ENCODE measurements at places on chromosomes 3 and 15.

DNA sequence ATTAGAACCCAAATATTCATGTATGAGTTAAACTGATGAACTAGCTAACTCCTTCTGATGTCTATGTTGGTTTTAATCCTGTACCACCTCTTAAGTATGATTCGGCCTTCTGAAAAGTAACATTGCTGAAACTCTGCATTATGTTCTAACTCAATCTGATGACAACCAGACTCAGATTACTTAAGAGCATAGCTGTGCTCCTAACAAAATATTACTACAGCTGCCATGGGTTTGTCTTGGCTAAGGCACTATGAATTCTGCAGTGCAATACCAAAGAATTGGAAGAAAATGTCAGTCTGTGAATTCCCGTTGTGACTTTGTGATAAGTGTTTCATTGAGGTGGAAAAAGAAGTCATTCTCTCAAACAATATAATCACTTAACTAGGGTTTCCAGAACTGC, 224.4 kb downstream of the ZMAT3 start:
- DNase-seq, result no peak

- no peak for DNase-seq
Observed at GRCh38 chr3:64976456-64976855, 288.7 kb upstream of the ADAMTS9 start.

- DNase-seq, result no peak
Observed at GRCh38 chr15:44711743-44712345, 527 bp downstream of the B2M start.

GRCh38 chr3:124207873-124208485, 216.1 kb upstream of the ROPN1 start:
- DNase-seq, result no peak

DNA sequence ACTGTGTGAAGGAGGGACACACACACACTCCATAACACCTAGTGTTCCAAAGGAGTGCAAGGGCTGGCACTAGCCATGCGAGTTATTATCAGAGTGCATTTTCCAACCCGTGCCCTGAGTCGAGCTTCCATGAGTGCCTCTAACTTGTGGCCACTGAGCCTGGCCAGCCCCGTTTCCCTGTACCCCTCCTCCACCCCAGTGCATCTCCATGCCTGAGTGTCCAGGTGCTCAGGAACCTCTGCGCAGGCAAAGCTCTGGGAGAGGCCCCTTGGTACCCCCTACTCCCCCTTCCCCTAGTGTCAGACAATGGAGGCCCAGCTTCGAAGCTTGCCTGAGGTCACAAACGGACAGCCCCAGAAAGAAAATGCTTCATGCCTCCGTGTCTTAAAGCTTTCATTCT, 45.2 kb upstream of the HES1 start:
- DNase-seq, result no peak

DNA sequence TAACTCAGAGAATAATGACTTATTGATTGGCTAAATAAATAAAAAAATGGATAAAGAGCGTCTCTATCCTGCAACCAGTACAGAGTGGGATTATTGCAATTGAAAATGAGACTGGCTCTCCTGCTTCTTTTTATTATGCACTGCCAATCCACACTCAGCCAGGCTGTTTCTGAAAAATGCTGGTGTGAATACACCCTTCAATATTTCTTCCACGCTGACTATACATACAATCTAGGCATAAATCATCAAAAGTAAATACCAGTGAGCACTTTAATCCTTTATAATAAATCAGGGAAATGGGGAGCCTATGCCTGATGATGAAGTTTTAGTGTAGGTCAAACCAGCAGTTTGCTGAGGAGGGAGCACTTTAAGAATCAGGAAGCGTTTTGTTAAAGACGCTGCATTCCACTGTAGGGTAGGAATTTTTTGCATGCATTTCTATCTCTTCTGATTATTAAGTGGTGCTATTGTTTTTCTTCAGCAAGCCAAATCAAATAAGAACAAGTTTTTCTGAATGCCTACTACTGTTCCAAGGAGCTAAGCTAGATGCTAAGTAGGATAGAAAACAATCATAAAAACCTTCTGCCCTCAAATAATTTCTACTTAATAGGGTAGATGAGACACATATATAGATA, 781.5 kb downstream of the TBL1XR1 start:
- no peak for DNase-seq

DNA sequence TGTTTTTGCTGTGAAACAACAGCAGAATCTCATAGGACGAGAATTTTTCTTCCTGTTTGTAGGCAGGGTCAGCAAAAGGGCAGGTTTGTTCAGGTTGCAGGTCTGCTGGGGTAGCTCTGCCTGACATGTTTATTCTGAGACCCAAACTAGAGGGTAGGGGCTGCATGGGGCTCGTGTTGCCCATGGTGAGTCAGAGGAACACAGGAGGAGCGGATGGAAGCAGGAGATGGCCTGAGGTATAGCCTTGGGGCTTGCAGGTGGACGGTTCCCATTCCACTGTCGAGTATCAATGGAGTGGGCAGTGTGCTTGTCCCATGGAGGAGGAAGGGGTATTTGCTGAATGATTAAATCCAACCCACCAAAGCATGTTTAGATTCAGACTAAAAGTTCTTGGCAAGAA, 138.9 kb downstream of the APBA2 start:
- no peak for DNase-seq

- DNase-seq, result no peak
Observed at GRCh38 chr15:61309617-61310016, 80.5 kb upstream of the RORA start.

- DNase-seq, result no peak
Observed at GRCh38 chr3:37890522-37890921, 28.8 kb downstream of the CTDSPL start.

DNA sequence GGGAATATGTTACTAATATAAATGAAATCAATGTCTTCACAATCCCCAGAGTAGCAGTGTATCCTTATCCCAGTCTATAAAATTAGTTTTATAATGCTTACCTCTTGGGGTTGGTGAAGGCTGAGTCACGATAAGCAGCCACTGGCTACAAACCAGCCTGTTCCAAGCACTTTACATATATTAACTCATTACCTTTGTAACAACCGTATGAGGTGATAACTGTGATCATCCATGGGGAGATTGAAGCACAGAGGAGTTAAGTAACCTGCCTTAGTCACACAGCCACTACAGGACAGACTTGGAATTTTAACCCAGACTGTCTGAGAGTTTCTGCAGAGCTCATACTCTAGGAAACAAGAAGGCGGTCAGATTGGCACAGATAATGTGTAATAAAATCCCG, 43.3 kb upstream of the MITF start:
- DNase-seq, result no peak

GRCh38 chr15:68957696-68958095, 27.4 kb downstream of the SPESP1 start:
- DNase-seq, result no peak

DNA sequence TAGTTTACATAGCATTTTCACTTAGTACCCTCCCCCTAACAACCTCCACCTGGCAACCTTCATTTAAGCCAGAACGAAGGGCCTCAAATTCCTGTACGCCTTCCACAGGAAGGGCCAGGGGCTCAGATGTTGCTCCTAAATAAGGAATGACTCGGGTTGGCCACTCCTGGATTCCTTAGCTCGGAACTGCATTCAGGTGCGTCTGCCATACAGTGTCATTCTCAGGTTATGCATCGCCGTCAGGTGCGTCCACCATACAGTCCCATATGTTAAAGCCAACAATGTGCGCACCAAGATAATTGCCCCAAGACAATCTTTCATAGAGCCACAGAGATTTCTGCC, 53.5 kb upstream of the USP3 start:
- no peak for DNase-seq

DNA sequence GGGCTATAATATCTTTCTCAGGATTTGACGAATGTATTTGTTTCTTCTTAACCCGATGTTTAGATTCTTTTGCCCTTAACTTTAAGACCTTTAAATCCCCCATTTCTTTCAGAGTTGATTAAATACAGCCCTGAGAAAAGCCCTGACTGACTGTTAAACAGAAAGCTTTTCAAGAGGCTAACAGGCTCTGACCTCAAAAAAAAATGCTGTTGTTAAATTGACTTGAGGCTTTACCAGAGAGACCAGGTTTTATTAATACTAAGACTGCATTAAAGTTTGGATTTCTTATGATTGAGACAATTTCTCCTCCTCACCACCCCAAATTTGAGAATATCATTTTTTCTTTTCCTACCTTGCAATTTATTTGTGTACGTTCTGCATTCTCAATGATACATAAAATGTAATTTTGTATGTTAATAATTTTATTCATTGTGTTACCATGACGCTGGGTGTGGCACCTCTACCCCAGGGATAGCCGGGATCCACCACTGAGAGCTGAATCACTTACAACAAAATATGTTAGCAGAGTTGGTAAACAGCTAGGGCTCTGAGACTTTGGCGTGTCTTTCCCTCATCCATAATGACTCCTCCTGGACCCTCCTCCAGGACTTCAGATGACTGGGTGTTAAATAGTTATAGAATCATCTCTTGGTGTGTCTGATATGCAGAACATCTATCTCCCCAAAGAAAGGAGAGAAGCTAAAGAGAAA, 753.5 kb downstream of the NAALADL2 start:
- DNase-seq, result no peak

DNA sequence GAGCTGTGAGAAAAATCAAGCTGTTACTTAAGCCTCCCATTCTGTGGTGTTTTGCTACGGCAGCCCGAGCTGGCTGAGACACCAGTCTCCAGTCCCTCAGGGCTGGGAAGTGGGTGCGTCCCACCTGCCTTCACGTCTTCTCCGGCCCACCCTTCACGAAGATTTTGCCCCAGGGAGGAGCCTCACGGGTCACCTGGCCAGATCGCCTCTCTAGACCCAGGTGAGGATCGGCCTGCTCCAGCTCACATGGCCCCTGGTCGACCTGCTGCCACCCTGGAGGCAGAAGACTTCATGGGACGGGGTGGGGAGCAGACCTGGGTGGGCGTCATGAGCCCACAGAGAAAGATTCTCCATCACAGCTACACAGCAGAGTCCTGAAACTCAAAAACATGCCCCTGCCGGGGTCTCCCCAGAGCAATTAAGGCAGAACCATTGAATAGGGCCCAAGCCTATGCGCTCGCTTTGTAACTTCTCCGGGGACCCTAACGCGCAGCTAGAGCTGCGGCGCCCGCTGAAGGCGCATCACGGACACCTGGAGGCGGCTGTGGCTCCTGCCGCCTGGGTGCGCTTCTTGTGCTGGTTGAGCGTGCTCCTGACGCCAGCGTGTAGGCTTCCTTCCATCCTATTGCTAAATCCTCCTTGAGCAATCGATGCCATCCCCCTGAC, 92.6 kb upstream of the ALDH1A3 start:
- DNase-seq, result peak; percentile 44

- DNase-seq, result no peak
Observed at GRCh38 chr3:174951034-174951433, 91.9 kb downstream of the NAALADL2 start.

DNA sequence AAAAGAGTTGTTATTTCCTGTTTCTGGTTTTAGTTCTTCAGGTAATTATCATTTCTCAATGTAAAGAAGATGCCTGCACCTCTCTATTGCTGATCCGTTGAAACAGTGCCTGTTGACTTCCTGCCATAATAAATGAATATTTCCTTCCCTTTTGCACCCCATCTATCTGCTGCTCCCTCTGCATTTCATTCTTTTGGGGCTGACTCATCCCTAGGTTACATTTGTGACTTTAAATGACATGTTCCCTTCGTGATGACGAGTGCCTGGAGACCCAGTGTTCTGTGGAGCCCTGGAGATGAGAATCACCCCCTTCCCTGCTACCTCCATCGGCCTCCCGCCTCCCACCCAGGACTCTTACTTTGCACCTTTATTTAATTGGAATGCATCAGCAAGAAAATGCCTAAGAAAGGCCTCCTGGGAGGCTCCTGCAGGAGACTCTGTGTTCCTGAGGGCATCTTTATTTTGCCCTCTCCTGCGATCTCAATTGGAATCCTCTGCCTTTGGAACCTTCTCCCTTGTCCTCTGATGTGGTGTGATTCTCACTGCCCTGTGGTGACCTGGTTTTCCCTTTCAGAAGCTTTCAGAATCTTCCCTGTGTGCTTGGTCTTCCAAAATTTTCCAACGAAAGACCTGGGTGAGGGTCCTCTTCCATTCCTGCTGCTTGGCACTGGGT, 13.7 kb downstream of the LRRK1 start:
- no peak for DNase-seq

DNA sequence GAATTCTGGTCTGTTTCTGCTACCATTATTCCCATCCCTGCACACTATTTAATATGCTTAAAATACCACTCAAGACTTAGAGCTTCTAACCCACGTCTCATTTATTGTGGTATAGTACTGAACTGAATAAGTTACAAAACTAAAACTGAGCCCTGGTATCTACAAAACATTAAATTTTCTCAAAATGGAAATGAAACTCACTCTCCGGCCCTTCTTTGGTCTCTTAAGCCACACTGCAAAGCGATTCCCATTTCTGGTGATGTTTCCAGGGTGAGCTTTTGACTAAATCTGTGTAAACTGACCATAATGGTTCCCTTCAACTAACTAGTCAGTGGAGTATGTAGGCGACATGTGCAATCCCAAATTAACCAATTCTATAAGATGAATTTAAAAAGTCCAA, 18.6 kb downstream of the KPNA4 start:
- DNase-seq, result no peak

DNA sequence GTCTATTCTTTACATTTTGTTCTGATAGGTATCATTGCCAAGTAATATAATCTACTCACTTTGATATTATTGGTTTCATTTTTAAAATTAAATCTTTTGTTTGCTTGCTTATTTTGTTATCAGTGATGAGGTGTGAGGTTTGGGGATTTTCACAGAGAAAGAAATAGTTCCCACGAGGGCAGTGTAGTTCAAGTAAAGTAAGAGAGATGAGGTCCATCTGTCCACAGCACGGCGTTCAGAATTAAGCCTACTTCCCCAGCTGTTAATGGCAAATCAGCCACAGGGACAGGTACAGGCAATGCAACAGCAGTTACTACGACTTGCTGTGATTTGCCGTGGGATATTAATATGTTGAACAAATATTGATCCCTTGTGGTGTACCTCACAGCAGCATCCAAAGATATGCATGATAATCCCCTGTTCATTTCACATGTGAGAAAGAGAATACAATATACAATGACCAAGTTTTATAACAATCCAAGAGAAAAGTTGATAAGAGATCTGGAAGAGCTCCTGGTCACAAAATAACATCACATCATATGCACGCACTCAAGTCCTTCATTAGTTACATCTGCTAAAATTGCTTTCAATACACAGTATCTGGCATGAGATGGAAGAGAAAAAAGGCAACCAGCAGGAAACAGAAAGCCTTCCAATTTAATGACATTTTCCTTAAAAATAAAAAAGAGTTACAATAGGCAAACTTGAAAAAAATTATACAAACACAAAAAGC, 131.6 kb downstream of the TUSC7 start:
- DNase-seq, result no peak

DNA sequence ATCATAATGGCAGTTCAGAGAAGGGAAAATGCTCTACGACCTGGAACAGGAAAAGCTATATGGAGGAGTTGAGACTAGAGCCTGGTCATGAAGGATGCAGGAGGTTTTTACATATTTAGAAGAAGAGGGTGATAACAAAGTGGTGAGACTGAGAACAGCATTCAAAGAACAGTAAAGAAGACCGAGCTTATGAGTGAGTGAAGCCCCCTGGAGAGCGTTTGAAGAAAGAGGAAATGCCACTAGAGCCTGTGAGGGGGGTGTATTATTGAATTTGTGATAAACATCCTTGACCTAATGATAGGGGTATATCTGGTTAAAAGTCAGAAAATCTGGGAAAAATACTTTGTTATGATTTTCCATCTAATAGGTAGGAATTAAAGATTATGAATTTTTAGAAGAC, 4.2 kb downstream of the PARP9 start:
- no peak for DNase-seq

Measured in tibial artery (tissue), 4 donors.